ENCODE measurements at places on chromosomes 13 and 19. TPM values are rescaled to one million over a fixed set of nuclear protein-coding genes. Genes with fewer than 3 reads are reported as not detected.

The ZNF682 gene
- total RNA-seq: 13.0 TPM

The ELAVL1 gene
- 116 TPM for total RNA-seq

DNA sequence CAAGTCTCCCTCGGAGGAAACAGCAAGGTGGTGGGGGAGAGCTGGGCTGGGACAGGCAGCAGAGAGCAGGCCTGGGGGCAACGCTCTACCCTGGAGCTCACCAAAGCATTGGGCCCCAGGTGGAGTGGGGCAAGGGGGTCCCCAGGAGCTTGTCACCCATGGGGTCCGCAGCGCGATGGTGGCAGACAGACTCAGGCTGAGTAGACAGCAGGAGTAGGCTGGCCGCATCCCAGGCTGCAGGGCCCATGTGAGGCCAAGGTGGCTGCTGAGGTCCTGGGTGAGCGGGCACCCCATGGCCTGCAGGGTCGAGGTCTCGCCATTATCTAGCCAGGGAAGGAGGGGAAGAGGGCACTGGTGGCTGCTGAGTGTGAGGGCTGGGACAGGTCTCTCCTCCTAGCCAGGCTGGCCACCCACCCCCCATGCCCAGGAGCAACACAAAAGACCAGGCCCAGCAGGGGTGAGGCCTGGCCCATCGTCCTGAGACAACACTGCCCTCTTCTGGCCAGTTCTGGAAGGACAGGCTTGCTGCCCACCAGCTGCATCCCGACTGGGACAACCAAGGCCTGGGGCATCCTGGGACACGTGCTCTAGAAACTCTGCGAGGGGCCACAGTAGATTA is 33.1 kb downstream of the CEBPG start:
- no peak overlapping the region for H3K27ac ChIP-seq
- H3K4me3 ChIP-seq: no peak overlapping the region
- peak; percentile 89 for DNase-seq
- H3K27me3 ChIP-seq: no peaks in the 10 kb centered on the region

- H3K27me3 ChIP-seq: no peaks in the 10 kb centered on the region
- peaks cover 9% of the 10 kb centered on the region for H3K4me1 ChIP-seq
- no peak overlapping the region for H3K27ac ChIP-seq
- H3K4me3 ChIP-seq: no peak overlapping the region
These were observed 875.0 kb downstream of the SLITRK1 start for GRCh38 chr13:83007226-83007625.

The MEDAG gene
- 7.5 TPM for total RNA-seq

The ZGLP1 gene
- total RNA-seq: 13.5 TPM

The CLDND2 gene
- total RNA-seq: 0.56 TPM

The CELF5 gene
- total RNA-seq: 2.6 TPM

The MYO1F gene
- total RNA-seq: 0.35 TPM

The PGLYRP2 gene
- total RNA-seq: not detected

The KLK14 gene
- 0.99 TPM for total RNA-seq

- no peak overlapping the region for H3K4me3 ChIP-seq
- no peak overlapping the region for H3K27ac ChIP-seq
- DNase-seq: no peak
- peaks cover 7% of the 10 kb centered on the region for H3K36me3 ChIP-seq
- H3K4me1 ChIP-seq: peaks cover 11% of the 10 kb centered on the region
These were observed 8.0 kb downstream of the TMEM86B start for GRCh38 chr19:55220525-55220924.

DNA sequence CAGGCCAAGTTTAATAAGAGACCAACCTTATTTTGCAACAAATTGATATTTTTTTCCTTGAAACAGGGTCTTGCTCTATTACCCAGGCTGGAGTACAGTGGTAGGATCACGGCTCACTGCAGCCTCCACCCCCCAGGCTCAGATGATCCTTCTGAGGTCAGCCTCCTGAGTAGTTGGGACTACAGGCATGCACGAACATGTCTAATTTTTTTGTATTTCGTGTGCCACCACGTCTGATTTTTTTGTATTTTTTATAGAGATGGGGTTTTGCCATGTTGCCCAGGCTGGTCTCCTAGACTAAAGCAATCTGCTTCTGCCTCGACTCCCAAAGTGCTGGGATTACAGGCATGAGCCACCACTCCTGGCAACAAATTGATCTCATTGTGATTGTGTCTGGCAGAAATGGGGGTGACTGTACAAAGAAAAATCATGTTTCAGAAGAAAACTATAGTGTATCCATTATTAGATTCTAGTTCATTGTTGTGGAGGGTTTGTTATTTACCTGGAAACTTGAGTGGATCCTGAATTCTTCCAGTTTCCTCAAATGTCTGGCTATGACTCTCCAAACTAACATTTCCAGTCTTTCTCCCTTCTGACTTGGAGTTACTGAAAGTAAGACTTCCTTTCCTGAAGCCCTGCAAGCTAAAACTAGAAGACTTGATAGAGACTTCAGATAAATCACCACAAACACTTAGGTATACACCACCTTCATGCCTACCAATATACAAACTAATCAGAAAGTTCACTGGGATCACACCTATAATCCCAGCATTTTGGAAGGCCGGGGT is 17.3 kb upstream of the AKT2 start:
- H3K4me1 ChIP-seq: peaks cover 22% of the 10 kb centered on the region
- H3K4me3 ChIP-seq: no peak overlapping the region
- H3K27ac ChIP-seq: peak overlapping the region; percentile 71

GRCh38 chr19:15285896-15286591 is 46.3 kb downstream of the BRD4 start:
- no peak for DNase-seq
- H3K36me3 ChIP-seq: no peaks in the 10 kb centered on the region
- H3K27me3 ChIP-seq: no peaks in the 10 kb centered on the region
- peaks cover 78% of the 10 kb centered on the region for H3K4me1 ChIP-seq
- H3K27ac ChIP-seq: peak overlapping the region; percentile 30
- H3K4me3 ChIP-seq: no peak overlapping the region

DNA sequence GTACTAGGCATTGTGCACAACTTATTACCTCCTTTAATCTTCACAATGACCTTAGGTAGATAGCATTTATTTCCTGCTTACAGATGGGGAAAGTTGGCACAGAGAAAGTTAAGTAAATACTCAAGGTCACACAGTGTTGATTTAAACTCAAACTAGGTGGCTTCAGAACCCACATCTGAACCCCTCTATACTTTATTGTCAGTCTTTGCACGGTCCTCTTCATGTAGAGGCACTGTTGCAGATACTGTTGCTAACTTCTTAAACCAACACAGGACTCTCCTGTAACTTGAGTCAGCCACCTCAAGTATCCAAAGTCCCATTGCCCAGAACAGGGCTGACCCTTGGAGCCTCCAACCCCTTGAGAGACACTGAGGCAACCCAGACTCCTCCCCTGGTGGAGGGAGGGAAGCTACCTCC is 48.8 kb downstream of the FRY start:
- DNase-seq: no peak
- no peak overlapping the region for H3K27ac ChIP-seq
- H3K36me3 ChIP-seq: peaks cover 2% of the 10 kb centered on the region

- H3K36me3 ChIP-seq: no peaks in the 10 kb centered on the region
- peaks cover 11% of the 10 kb centered on the region for H3K4me1 ChIP-seq
- peak overlapping the region; percentile 24 for H3K27ac ChIP-seq
- no peak overlapping the region for H3K4me3 ChIP-seq
These were observed 92.6 kb downstream of the RAP2A start for GRCh38 chr13:97526556-97526955.

The ZNF468 gene
- 30.6 TPM for total RNA-seq

GRCh38 chr13:76620036-76620435 is 266.2 kb downstream of the KCTD12 start:
- H3K27me3 ChIP-seq: peaks cover 9% of the 10 kb centered on the region
- no peaks in the 10 kb centered on the region for H3K36me3 ChIP-seq
- no peak for DNase-seq
- H3K4me1 ChIP-seq: peaks cover 14% of the 10 kb centered on the region

DNA sequence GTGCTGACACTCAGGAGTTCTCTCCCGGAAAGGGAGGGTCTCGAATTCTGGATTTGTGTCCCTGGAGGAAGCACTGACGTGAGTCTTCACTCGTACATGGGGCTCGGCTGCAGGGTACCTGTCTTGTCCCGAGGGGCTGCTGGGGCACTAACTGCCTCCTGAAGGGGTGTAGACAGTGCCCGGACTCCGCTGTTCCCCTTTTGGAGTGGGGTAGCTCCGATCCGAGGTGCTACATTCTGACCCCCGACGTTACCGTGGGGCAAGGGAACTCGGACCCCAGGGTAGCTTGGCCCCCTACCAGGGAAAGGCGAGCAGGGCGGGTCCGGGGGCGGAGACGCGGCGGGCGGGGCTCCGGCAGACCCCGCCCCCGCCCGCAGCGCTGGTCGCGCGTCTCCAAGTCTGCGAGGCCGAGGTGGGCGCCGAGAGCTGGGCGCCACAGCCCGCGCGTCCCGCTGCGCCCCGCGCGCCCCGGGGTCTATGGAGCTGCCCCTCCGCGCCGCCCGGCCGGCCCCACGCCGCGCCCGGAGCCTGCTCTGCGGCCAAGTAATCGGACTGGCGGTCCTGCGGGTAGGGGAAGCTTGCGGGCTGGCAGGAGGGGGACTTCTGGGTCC is at the start of gene NPAS1:
NPAS1 (plus strand) TSS at position 407 of the 611 bp plus-strand sequence. CDS start 1,211 bp downstream, outside the sequence.
- H3K27me3 ChIP-seq: peaks cover 58% of the 10 kb centered on the region
- DNase-seq: no peak
- peaks cover 11% of the 10 kb centered on the region for H3K4me1 ChIP-seq
- no peak within 1 kb of the TSS for H3K27ac ChIP-seq
- H3K36me3 ChIP-seq: no peaks in the 10 kb centered on the region

The ZNF726 gene
- 5.5 TPM for total RNA-seq

GRCh38 chr19:6579450-6580178 is 11.3 kb downstream of the CD70 start:
- H3K4me3 ChIP-seq: no peak overlapping the region
- no peaks in the 10 kb centered on the region for H3K36me3 ChIP-seq
- no peak overlapping the region for H3K27ac ChIP-seq

DNA sequence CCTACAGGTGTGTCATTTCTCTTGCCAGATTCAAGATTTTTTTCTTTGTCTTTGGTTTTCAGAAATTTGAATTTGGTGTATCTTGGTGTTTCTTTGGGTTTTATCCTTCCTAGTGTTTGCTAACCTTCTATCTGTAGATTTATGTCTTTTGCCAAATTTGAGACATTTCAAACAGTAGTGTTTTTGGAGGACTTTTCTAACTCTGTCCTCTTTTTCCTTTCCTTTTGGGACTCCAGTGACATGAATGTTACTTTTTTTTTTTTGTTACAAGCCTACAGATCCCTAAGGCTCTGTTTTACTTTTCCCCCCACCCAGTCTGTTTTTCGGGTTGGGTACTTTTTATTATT is 58.8 kb downstream of the ZMYM2 start:
- no peak for DNase-seq
- H3K4me1 ChIP-seq: peaks cover 11% of the 10 kb centered on the region
- H3K27me3 ChIP-seq: no peaks in the 10 kb centered on the region
- peaks cover 75% of the 10 kb centered on the region for H3K36me3 ChIP-seq
- no peak overlapping the region for H3K27ac ChIP-seq

The CD33 gene
- not detected for total RNA-seq

- no peak for DNase-seq
- H3K27ac ChIP-seq: no peak overlapping the region
- H3K4me1 ChIP-seq: no peaks in the 10 kb centered on the region
- no peak overlapping the region for H3K4me3 ChIP-seq
- no peaks in the 10 kb centered on the region for H3K27me3 ChIP-seq
These were observed 9.5 kb downstream of the CYP4F22 start for GRCh38 chr19:15517778-15518177.

The TEX101 gene
- not detected for total RNA-seq

The UNC13A gene
- total RNA-seq: 1.1 TPM
